ENCODE measurements at places on chromosomes 7 and 10. TPM values are rescaled to one million over a fixed set of nuclear protein-coding genes. Genes with fewer than 3 reads are reported as not detected.

- no peak for DNase-seq
Measured at GRCh38 chr7:148540041-148540738, 50.4 kb upstream of the C7orf33 start.

DNA sequence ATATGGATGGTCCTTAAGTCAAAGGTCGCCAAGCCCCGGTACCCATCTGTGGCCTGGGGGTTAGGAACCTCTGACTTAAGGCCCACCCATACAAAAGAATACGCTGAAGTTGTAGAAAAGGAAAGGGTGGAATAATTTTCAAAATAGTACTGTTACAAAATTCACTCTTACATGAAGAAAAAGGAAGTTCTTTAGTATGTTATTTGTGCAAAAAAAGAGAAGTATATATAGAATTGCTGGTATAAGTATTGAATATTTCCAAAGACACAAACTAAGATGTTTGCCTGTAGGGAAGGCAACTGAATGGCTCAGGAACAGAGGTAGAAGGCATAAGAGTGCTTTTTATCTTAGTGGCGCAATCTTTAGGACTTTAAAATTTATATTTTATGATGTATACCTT is 78.7 kb downstream of the PRLHR start:
- no peak for DNase-seq

DNA sequence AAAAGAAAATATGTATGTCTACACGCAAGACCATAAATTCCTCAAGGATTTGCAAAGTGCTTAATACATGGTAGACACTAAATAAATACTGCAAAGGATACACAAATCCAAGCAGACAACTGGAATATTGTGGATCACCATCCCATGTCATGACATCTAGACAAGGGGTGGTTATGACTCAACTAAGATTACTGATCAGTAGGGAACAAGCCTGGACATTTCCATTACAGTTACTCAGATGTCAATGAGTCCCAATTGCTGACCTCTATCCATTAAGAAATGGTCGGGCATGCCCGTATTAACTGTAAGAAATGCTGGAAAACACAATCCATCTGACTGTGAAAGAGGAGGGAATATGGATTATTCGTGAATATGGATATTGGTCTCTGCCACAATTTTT is 27.6 kb upstream of the RUFY2 start:
- DNase-seq = no peak

The FERD3L gene
- not detected for total RNA-seq

DNA sequence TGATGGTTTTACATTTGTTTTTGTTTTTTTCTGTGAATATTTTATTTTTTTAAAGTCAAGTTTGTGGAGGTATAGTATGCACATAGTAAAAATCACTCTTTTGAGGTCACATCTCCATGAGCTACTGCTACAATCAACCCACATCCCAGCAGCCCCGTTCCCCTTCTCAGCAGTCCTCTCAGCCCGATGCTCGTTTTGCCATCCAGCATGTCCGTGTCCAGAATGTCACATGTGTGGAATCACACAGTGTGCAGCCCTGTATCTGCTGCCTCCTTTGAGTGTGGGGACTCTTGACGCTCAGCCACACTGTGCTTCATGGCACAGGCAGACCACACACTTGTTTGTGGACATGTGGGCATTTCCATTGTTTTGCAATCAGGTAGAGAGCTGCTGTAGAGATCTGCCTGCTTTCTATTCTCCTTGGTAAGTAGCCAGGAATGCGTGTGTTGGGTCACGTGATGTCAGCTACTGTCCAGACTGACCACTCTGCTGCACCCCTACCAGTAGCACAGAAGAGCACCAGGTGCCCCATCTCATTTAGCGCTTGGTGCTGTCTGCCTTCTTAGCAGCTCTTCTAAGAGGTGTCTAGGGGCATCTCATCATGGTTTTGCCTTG is 71.6 kb upstream of the CAMK2B start:
- no peak for DNase-seq

GRCh38 chr10:122981066-122981464 is 864 bp downstream of the PSTK start:
- DNase-seq = peak; percentile 59

DNA sequence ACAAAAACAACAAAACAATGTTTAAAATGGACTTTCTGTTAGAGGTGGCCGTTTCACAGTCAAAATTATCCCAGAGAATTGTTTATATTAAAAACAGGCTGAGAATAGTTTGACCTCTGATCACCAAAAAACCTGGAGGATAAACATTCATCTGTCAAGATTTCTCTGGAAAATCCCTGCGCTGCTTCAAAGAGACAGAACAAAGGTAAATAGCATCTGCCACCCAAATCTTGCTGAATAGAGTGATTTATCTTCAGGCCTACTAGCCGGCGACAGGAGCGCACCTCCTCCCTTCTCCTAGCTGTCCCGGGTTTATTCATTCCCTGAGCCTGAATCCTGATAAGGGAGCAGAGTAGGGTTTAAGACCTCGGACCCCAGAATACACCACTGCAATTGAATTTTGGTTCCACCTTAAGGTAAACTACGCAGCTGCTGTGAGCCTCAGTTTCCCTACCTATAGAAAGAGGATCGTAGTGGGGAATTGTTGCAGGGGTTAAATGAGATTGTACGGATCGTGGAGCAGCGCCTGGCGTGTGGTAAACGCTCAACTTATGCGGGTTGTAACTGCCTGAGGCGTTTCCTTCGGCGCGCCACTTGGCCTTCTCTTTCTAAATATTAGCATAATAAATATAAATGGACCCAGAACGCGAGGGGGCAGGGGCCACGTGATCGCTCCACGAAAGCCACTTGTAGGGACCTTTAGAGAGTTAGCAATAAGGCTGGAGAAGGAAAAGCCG is 498 bp upstream of the ST7 start:
- DNase-seq = peak; percentile 80

The FGFR2 gene
- 29.2 TPM for total RNA-seq

Measured in HT-29 (cell line).